CD4-positive, CD25-positive, alpha-beta regulatory T cell (primary cell): ENCODE measurements at places on chromosomes 2 and 18. TPM values are rescaled to one million over a fixed set of nuclear protein-coding genes. Genes with fewer than 3 reads are reported as not detected.

The NT5DC4 gene
- polyA plus RNA-seq: not detected

The DNAJC5G gene
- not detected for polyA plus RNA-seq

The IL1R2 gene
- 3.1 TPM for polyA plus RNA-seq

The CIB4 gene
- polyA plus RNA-seq: not detected

The EFHD1 gene
- polyA plus RNA-seq: 1.0 TPM

The WDCP gene
- 4.5 TPM for polyA plus RNA-seq

The EIF2AK2 gene
- 23.4 TPM for polyA plus RNA-seq

The UPP2 gene
- not detected for polyA plus RNA-seq

The GBX2 gene
- not detected for polyA plus RNA-seq

The GAL3ST2 gene
- not detected for polyA plus RNA-seq

The ATP6V1B1 gene
- polyA plus RNA-seq: not detected

The CCDC148 gene
- polyA plus RNA-seq: not detected

The LIMS4 gene
- polyA plus RNA-seq: 8.6 TPM

The POTEF gene
- not detected for polyA plus RNA-seq

The FRZB gene
- not detected for polyA plus RNA-seq

The CFAP65 gene
- polyA plus RNA-seq: not detected

GRCh38 chr2:120910956-120911951 is 175.6 kb downstream of the GLI2 start:
- no peak for DNase-seq

DNA sequence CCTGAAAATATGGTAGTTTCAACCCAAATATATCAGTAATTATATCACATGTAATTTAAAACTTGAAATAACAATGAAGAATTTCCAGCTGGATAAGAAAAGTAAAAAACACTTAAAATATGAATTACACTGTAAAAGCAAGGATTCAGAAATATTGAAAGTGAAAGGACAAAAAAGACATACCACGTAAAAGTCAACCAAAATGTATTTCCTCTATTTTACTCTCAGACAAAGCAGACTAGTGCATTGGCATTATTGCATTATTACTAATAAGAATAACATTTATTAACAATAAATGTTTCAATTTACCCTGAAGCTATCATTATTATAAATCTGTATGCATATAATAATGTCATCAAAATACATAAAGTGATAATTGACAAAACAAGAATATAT is 445.1 kb upstream of the TRIB2 start:
- peak; percentile 29 for DNase-seq

GRCh38 chr18:43486462-43486861 is 209.2 kb upstream of the SYT4 start:
- no peak for DNase-seq

DNA sequence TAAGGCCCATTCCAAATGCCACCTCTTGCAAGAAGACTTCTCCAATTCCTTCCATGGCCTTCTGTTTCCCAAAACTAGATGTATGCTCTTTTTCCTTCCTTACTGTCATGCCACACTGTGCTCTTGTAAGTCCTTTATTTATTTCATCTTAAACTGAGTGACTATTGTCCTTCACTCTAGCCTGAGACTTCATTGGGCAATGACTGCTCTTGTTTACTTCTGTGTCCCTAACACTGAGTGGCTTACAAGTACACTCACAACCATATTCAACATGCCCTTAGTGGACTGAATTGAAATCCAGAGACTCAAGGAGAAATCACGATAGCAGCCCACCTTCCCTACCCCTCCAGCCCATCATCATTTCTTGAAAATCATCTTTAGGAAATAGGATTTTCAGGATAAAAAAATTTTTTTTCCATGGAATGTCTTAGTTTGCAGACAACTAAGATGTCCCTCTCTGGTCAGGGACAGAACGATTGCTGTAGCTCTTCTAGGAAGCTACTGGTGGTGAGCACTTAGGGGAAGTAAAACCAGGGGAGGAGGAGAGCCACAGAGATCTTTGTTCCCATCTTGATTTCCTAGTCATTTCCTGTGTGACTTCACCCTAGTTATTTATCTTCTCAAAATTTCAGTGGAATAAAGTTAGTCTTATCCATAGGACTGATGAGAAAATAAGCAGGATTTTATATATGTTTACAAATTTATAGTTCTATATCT is 80.7 kb downstream of the CYRIA start:
- no peak for DNase-seq

DNA sequence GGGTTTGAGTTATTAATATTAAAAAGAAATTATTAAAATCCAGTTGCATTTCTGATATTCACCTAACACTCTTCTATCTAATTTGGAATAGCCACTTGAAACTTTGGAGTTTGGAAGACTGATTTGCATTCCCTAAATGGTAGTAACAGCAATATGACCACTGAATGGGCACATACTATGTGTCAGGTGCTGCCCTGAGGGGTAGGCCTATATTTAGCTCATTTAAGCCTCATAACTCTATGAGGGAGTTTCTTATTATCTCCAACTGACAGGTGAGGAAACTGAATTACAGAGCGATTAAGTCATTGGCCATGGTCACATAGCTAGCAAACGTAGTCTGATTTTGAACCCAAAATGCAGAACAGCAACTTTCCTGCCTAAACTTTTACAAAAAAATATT is 77.3 kb downstream of the VWA3B start:
- DNase-seq: no peak

GRCh38 chr2:229037621-229038020 is 233.5 kb downstream of the PID1 start:
- no peak for DNase-seq

DNA sequence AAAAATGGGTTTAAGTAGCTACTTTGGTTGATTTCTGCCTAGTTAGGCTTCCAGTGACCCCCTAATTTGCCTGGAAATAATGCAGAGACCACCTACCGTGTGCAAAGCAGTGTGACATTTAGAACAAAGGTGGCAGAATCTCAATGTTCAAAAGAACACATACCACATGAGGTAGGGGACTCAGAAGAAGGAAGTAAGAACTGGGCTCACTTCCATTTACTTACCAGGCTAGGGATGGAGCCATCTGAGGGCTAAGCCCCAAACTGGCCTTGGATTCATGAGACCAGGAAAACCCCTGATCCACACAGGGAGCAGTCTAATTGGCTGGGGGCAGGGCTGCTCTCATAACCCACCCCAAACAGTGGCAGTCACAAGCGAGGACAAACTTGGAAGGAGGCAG is 190.7 kb downstream of the NCKAP5 start:
- DNase-seq: no peak

DNA sequence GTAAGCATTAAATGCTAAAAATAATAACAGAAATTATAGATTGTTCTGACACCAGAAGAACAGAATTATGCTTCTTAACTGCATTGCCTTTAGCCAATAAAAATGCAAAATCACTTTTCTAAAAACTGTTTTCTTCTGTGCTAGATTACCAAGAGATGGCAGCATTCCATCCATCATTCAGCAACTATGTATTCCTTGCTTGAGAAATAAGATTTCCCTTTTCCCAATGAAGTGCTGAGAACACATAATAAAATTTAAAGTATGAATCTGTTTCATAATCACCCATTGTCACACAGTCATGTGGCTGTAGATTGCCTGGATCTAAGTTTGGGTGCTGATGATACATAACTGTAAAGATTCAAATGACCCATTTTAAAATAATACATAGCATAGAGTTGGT is 504.2 kb downstream of the TDRD15 start:
- DNase-seq: no peak

- no peak for DNase-seq
Observed at GRCh38 chr2:175855236-175855635, 146.8 kb downstream of the LNPK start.

- DNase-seq: no peak
Observed at GRCh38 chr2:201955231-201955630, 78.4 kb upstream of the FZD7 start.

DNA sequence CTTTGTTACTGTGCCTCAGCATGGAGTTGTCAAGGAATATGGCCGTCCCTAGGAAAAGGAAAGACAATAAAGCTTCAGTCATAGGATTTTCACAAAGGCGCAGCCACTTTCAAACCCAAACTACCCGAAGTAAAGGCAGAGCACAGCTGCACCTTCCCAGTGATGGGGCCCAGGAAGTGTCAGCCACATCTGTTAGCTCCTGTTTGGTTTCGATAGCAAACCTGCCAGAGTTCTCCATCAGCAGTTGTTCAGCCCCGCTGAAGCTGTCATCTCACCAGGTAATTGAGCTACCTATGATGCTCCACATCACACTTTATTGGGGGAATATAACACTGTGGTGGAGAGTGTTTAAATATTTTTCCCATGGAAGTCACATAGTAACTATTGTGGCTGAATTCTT is 80.7 kb downstream of the LRATD1 start:
- no peak for DNase-seq

DNA sequence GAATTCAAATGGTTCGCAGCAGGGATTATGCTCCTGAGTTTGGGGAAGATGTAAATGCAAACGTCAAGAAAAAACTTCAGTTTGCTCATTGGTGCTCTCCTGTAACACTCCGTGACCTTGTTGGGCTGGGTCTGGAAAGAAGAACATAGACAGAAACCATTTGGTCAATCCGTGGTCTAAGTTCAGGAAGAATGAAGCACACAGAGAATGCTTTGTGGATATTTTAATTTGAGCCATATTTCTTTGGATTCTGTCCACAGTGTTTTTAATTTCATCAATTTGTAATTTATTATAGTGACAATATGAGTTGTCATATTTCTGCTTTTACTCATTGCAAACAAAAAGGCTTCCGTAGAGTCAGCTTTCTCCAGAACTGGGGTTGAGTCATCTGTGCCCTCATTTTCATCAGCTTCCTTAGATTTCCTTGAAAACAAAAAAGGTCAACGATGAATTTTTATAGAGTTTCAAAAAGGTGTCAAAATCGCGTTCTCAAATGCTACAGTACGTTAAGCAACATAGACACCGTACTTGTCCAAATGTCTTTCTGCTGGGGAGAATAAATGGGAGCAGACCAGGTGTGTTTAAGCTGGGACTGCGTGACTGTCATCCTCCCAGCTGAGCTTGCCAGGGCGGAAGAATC is 606.4 kb downstream of the RNF144A start:
- DNase-seq: no peak

DNA sequence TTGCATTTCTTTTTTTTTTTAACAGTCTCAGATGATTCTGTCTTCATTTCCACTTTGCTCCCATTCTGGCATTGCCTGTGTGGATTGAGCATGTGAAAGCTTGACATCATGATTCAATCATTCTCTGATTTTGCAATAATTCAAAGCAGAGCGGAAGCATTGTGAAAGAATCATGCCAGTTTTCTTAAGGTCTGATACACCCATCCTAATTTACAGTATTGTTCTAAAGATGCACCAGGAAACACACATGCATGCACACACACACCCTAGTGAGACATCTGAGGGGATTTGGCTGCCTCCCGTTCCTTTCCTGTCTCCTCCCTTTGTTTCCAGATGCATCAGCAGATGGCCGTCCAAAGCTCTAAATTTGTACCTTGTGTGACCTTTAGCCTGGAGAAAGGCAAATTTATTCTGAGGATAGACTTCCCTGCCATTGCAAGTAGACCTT is 97.3 kb downstream of the FMNL2 start:
- DNase-seq: no peak

DNA sequence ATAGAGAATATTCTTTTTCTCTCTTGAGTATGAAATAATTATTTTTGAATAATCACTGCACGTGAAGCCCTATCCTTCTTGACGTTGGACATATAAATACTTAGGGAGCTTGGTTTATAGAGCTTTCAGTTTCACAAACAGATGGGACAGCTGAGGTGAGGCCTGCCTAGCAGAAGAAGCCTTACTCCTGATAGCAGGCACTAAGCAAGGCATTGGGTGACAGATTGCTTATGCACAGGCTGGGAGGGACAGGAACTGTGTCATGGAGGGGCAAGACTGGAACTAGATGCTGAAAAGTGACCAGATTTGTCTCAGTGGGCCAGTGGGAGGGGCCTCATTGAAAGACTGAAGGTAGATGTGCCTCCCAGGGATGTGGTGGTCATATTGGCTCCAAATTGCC is 220.8 kb downstream of the NEDD4L start:
- DNase-seq: peak; percentile 7

DNA sequence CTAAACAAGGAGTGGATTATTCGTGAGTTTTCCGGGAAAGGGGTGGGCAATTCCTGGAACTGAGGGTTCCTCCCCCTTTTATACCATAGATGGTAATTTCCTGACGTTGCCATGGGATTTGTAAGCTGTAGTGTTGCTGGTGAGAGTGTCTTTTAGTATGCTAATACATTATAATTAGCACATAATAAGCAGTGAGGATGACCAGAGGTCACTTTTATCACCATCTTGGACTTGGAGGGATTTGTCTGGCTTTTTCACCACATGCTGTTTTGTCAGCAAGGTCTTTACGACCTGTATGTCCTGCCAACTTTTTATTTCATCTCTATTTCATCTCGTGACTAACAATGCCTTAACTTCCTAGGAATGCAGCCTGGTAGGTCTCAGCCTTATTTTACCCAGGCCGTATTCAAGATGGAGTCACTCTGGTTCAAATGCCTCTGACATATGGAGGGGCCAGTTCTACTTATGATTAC is 124.8 kb upstream of the B3GNT2 start:
- DNase-seq: no peak

DNA sequence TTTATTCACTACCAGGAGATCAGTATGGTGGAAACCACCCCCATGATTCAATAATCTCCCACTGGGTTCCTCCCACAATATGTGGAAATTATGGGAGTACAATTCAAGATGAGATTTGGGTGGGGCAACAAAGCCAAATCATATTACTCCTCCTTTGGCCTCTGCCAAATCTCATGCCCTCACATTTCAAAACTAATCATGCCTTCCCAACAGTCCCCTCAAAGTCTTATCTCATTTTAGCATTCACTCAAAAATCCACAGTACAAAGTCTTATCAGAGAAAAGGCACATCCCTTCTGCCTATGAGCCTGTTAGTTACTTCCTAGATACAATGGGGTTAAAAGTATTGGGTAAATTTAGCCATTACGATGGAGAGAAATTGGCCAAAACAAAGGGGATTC is 989.5 kb upstream of the CNTNAP5 start:
- DNase-seq: no peak

DNA sequence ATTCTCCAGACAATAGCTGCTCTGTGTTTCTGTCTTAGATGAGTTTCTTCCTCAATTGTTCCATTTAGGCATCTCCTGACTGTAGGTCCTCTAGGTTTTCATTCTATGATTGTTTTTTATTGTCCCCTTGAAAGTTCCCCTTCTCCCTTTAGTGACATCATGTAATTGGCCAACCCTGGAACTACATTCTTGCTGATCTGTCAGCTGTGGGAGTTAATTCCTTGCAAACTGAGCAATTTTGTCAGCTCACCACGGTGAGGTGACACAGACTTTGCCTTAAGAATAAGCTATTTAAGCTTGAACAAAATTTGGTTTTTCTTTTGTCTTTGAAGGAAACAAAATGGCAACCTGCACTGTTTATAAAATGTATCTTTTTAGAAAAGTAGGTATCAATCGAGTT is 95.9 kb downstream of the TXNL1 start:
- DNase-seq: no peak

DNA sequence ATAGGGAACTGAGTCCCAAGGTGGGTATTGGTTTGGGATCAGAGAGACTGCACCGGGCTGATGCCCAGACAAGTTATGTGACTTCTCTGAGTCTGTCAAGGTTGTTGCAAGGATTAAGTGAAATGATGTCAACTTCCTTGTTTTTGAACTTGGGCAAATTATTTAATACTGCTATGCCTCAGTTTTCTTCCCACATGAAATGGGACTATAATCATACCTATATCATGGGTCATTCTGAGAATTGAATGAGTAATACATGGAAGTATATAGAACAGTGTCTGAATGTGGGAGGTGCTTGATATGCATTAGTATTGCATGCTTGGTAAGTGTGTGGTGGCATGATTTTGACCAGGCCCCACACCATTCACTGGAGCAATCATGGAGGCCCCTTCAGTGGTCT is 99.0 kb downstream of the PRKCE start:
- DNase-seq: no peak
